ENCODE measurements at places on chromosomes 11 and 22. TPM values are rescaled to one million over a fixed set of nuclear protein-coding genes. Genes with fewer than 3 reads are reported as not detected.

The C22orf31 gene
- polyA plus RNA-seq, result not detected

The ART5 gene
- 9.1 TPM for polyA plus RNA-seq

The RASD2 gene
- polyA plus RNA-seq, result 1.9 TPM

The KCTD17 gene
- 44.0 TPM for polyA plus RNA-seq

The LRRC56 gene
- polyA plus RNA-seq, result 1.6 TPM

The POU2AF2 gene
- not detected for polyA plus RNA-seq

The MS4A4A gene
- not detected for polyA plus RNA-seq

The UCP3 gene
- polyA plus RNA-seq, result 0.85 TPM

The MTA2 gene
- 32.2 TPM for polyA plus RNA-seq

The GAB2 gene
- 6.3 TPM for polyA plus RNA-seq

The MFNG gene
- polyA plus RNA-seq, result 8.0 TPM

The TUG1 gene
- polyA plus RNA-seq, result 86.0 TPM

The CBLIF gene
- polyA plus RNA-seq, result not detected

The TMEM191B gene
- 3.5 TPM for polyA plus RNA-seq

The MFRP gene
- 0.02 TPM for polyA plus RNA-seq

The MS4A6E gene
- polyA plus RNA-seq, result not detected

The TP53AIP1 gene
- 0.03 TPM for polyA plus RNA-seq

The DDTL gene
- 2.2 TPM for polyA plus RNA-seq

The THRSP gene
- polyA plus RNA-seq, result not detected

The DNAJB7 gene
- not detected for polyA plus RNA-seq

The TOB2 gene
- polyA plus RNA-seq, result 27.0 TPM

The ALDH3B2 gene
- not detected for polyA plus RNA-seq

The TCN2 gene
- polyA plus RNA-seq, result 87.8 TPM

The DNAJB13 gene
- 0.27 TPM for polyA plus RNA-seq

The KRTAP5-11 gene
- not detected for polyA plus RNA-seq

The PARVG gene
- polyA plus RNA-seq, result 1.5 TPM

The CD3E gene
- polyA plus RNA-seq, result 0.05 TPM

The DMC1 gene
- polyA plus RNA-seq, result 3.8 TPM

The LYVE1 gene
- not detected for polyA plus RNA-seq

The UPB1 gene
- 0.09 TPM for polyA plus RNA-seq

The OR56A1 gene
- 0.20 TPM for polyA plus RNA-seq

The CHRM1 gene
- 0.08 TPM for polyA plus RNA-seq

The OR5B21 gene
- polyA plus RNA-seq, result not detected

The ARHGAP8 gene
- 35.6 TPM for polyA plus RNA-seq

The MAJIN gene
- not detected for polyA plus RNA-seq

The SMTN gene
- polyA plus RNA-seq, result 12.3 TPM

The PIWIL4 gene
- 0.51 TPM for polyA plus RNA-seq

The KRTAP5-1 gene
- not detected for polyA plus RNA-seq

The FXYD2 gene
- 0.89 TPM for polyA plus RNA-seq

The SLC22A8 gene
- polyA plus RNA-seq, result not detected

The PANX2 gene
- 6.0 TPM for polyA plus RNA-seq

The PRG3 gene
- polyA plus RNA-seq, result not detected

The UPK3A gene
- 2.4 TPM for polyA plus RNA-seq

The SEPTIN3 gene
- 39.7 TPM for polyA plus RNA-seq

The OR8D1 gene
- not detected for polyA plus RNA-seq

The TRPC6 gene
- polyA plus RNA-seq, result 0.09 TPM

The NXPE4 gene
- polyA plus RNA-seq, result not detected

The OLFML1 gene
- 0.03 TPM for polyA plus RNA-seq

The OR52E8 gene
- polyA plus RNA-seq, result not detected

The C11orf86 gene
- 0.97 TPM for polyA plus RNA-seq

The OR51E2 gene
- not detected for polyA plus RNA-seq

Measured in H1 (cell line).